ENCODE measurements at places on chromosomes 11 and 22.
A peak's percentile ranks its signal among the peaks of the same experiment; 100 is the strongest.

DNA sequence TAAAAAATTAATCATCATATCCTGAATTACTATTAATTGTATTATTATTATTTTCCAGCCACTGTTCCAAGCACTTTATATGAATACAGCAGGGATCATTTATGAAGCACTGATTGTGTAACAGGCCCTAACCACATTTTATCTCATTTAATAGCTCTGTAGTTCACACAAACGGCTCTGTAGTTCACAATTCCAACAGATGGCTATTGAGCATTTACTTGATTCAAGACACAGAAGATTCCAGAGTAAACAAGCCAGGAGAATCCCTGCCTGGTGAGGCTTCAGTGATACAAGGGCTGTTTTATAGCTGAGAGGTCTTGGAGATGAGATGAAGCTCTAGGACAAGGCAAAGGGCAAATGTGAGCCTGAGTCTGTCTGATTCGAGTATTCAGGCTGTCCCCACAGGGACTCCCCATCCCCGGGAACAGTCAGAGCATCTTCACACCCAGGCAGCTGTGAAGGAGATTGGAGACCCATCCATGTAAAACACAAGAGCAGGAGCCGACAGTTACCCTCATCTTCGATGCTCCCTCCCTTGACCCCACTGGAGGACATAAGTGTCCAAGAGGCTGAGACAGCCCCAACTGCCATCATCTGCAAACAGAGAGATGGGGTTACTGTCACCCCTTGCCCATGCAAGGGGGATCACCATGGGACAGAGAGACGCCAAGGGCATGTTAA lies 222.5 kb downstream of the MN1 start:
- no peak for DNase-seq

- DNase-seq, result no peak
These were observed 49.7 kb upstream of the EMID1 start for GRCh38 chr22:29155966-29156365.

GRCh38 chr11:108216988-108217387 lies 5.5 kb downstream of the NPAT start:
- no peak for DNase-seq

- DNase-seq, result no peak
These were observed 25.8 kb downstream of the RSPH14 start for GRCh38 chr22:23115825-23116494.

DNA sequence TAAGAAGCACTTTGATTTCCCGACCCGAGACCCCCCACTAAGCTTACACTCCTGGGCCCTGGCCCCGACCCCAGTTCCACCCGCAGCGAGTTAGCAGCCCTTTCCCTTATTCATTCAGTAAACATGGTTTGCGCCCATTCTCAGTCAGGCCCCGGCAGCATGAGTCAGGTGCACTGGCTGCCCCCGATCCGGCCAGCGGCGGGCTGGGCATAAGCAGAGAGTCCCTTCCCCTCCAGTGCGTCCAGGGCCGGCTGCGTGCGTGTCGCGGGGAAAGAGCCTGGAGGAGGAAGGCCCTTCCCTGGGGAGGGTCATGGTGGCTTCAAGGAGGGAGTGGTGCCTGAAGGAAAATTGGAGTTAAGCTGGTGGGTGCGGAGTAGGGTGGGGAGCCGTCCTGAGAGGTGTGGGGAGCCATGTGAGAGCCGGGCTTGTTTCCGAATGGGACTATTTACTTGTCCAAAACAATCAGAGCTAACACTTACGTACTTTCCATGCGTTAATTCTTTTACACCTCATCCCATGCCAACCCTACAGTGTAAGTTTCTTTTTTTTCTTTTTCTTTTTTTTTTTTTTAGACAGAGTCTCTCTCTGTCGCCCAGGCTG lies 657 bp downstream of the IGHMBP2 start:
- no peak for DNase-seq

- DNase-seq, result no peak
These were observed 125.6 kb upstream of the LMO1 start for GRCh38 chr11:8389029-8389996.

- no peak for DNase-seq
These were observed 4.2 kb downstream of the THY1 start for GRCh38 chr11:119418759-119419158.

GRCh38 chr22:36399472-36399778 lies 11.7 kb upstream of the MYH9 start:
- DNase-seq, result no peak

- DNase-seq, result no peak
These were observed 2.9 kb upstream of the KIRREL3 start for GRCh38 chr11:127003260-127003981.

DNA sequence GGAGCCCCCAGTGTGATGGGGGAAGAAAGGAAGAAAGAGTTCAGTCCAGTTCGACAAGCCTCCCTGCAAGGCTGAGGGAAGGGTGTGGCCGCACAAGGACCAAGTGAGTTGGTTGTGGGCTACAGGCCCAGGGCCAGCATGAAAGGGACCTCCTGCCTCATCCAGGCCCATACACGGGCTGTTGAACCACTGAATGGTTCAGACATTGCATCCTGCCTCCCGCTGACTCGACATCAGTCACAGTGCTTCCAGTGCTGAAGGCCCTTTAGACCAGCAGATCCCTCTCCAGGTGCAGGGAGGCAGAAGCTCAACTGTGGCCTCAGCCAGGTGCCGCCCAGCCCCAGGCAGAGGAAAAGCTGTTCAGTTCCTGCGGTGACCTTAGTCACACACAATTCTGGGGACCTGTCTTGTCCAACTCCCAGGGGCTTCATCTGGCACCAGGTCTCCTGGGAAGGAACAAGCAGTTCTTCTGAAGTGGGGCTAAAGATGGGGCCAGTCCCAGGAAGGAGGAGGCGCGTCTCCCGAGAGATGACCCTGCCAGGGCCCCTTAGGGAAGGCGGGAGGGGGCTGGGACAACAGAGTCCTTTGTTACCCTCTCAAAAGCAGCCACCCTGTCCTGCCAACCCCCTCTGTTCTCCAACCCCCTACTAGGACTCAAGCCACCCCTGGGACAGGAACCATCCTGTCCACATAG lies 6.6 kb downstream of the ARRB1 start:
- DNase-seq, result no peak

DNA sequence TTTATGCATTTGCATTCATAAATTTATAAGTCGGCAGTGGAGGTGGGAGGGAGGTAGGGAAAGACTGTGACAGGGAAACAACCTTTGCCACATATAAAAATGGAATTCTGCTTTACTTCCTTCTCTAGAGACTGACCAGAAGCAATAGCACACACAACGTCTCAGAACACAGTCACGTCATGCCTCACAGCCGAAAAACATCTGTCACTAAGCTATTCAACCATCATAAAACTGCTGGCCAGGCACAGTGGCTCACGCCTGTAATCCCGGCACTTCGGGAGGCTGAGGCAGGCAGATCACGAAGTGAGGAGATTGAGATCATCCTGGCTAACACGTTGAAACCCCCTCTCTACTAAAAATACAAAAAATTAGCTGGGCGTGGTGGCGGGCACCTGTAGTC lies 101.0 kb upstream of the CHRM4 start:
- DNase-seq, result no peak

GRCh38 chr11:81804858-81805257 lies 928.8 kb downstream of the FAM181B start:
- DNase-seq, result no peak

GRCh38 chr22:35835998-35836691 lies 118.5 kb downstream of the APOL5 start:
- peak; percentile 90 for DNase-seq

- no peak for DNase-seq
These were observed 938 bp downstream of the FXYD6 start for GRCh38 chr11:117875382-117876058.

GRCh38 chr22:40487663-40488249 lies 117.4 kb downstream of the SGSM3 start:
- no peak for DNase-seq

GRCh38 chr11:116504541-116505297 lies 268.1 kb downstream of the BUD13 start:
- no peak for DNase-seq

- no peak for DNase-seq
These were observed 16.7 kb downstream of the PHLDA2 start for GRCh38 chr11:2912498-2912897.

- DNase-seq, result peak; percentile 70
These were observed 34.0 kb downstream of the IRAG1 start for GRCh38 chr11:10659339-10660216.

GRCh38 chr11:16015741-16016467 lies 340.4 kb downstream of the SOX6 start:
- no peak for DNase-seq

DNA sequence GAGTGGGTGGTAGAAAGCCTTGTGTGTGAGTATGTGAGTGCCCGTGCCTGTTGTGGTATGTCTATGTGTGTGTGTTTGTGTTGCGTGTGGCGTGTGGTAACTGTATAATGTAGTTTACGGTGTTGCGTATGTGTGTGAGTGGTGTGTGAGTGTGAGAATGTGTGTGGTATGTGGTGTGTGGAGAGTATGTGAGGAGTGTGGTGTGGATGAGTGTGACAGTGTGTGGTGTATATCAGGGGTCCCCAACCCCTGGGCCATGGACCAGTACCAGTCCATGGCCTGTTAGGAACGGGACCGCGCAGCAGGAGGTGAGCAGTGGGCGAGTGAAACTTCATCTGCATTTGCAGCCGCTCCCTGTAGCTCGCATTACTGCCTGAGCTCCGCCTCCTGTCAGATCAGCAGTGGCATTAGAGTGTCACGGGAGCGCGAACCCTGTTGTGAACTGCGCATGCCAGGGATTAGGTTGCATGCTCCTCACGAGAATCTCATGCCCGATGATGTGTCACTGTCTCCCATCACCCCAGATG lies 5.7 kb downstream of the UPK3A start:
- DNase-seq, result no peak

DNA sequence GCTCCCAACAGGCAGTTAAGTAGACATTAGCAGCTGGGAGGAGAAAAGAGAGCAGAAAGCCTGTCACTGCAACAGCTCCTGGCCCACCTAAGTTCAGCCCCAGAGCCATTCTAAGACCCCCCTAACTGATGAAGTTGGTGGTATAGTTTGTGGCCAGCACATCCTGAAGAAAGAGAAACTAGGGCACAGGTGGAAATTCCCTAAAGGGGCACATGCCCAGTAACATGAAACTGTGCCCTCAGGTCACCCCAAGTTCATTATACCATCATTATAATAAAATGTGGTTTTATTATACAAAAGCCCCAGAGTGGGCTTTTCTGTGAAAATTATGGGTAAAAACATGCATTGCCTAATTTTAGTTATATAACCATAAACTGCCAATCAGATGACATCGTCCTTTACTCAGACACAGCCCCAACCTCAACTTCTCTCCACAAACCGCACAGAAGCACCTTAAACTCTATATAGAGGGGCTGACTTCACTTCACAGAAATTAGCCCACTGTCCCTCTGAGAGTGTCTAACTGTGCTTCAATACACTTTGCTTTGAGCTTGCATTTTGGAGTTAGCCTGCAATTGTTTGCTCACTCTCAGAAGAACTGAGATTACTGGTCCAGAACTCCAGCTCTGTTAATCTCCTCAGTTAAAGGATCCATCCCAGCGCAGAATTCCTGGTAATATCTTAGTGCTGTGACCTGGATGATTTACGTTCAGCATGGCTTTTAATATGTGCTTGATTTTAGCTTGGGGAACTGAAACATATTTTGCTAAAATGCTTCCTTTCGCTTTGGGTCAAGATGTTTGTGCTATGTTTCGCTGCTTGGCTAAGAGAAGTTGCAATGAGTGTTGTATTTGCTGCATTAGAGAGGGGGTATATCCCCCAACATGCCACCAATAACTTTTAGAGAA lies 1.8 kb upstream of the APOL3 start:
- no peak for DNase-seq

GRCh38 chr11:117840881-117841550 lies 16.5 kb upstream of the FXYD2 start:
- no peak for DNase-seq

- no peak for DNase-seq
These were observed 16.8 kb downstream of the SDHD start for GRCh38 chr11:112103446-112103845.

- DNase-seq, result no peak
These were observed 4.7 kb downstream of the HYOU1 start for GRCh38 chr11:119052163-119052814.

DNA sequence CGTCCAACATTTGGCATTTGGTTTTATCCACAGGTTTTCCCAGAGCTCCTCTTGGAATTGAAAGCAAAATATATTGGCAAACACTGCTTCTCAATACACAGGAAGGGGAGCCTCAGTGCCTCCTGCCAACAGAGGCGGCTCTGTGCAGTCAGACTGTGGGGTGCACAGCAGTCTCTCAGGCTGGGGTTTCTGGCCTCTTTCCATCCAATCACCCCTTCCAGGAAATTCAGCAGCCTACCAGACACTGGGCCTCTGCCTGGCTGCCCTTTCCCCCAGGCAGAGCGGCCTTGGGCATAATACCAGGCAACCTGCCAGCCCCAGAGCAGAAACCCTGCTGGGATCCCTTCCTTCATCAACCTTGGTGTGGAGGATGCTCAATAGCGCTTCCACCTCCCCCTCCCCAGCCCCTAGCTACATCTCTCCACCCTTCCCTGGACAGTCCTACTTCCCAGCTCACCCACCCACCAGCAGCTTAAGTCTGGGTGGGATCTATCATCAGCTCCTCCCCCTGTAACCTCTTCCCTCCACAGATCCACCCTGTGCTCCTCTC lies 17.8 kb upstream of the RAPSN start:
- no peak for DNase-seq

DNA sequence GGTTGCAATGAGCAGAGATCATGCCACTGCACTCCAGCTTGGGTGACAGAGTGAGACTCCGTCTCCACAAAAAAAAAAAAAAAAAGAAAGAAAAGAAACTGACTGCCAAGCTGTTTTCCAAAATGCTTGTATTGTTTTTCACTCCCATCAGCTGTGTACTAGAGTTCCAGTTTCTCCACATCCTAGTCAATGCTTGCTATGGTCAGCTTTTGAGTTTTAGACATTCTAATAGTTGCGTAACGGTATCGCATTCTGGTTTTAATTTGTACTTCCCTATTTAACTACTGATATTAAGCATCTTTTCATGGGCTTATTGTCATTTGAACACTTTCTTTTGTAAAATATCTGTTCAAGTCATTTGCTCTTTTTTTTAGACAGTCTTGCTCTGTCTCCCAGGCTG lies 55.7 kb downstream of the TSPAN18 start:
- no peak for DNase-seq

DNA sequence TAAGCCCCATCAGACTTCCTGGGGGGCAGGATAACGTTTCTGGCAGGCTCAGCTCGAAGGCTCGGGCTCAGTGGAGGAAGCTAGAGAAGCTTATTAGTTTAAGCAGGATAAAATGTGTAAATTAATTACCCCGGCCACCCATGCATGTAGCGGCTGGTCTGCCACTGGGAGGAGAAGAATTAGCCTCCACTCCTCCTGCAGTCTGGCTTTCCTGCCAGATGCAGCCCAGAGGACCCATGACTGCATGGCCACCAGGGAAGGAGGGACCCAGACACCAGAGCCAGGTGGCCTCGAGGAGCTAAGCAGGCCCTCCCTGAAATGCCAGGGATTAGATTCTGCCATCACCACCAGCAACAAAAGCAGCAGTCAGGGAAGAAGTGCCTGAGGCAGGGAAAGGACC lies 32.3 kb downstream of the TRIM29 start:
- DNase-seq, result no peak

- no peak for DNase-seq
These were observed 33.4 kb upstream of the ZBED5 start for GRCh38 chr11:10891151-10891720.
